ENCODE measurements at places on chromosomes 2 and 18.

GRCh38 chr2:241851325-241852115 lies 7.2 kb downstream of the PDCD1 start:
- DNase-seq, result no peak

GRCh38 chr2:217875556-217876252 lies 127.1 kb downstream of the TNS1 start:
- no peak for DNase-seq

GRCh38 chr2:136378712-136379595 lies 261.0 kb upstream of the CXCR4 start:
- peak; percentile 78 for DNase-seq

- DNase-seq, result peak; percentile 65
Observed at GRCh38 chr2:176096986-176097819, 2.4 kb upstream of the HOXD12 start.

- DNase-seq, result no peak
Observed at GRCh38 chr2:119678021-119678656, 862 bp upstream of the TMEM177 start.

DNA sequence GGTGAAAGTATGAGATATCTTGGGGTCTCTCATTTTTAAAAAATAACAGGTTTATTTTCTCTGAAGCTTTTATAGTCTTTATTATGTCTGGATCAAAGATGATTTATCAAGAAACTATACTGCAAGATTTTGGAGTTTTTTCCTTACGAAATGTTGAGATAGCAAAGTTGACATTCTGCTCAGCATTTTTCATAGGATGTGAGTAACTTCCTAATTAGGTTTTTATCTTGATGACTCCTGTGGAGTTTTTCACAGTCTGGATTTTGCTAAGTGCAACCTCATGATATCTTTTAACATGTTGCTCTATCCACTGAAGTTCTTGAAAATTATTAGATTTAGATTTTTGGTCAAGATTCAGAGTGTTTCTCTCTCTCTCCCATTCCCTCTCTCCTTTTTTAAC lies 17.8 kb downstream of the TCF7L1 start:
- no peak for DNase-seq

GRCh38 chr2:60376252-60376651 lies 177.2 kb downstream of the BCL11A start:
- no peak for DNase-seq

DNA sequence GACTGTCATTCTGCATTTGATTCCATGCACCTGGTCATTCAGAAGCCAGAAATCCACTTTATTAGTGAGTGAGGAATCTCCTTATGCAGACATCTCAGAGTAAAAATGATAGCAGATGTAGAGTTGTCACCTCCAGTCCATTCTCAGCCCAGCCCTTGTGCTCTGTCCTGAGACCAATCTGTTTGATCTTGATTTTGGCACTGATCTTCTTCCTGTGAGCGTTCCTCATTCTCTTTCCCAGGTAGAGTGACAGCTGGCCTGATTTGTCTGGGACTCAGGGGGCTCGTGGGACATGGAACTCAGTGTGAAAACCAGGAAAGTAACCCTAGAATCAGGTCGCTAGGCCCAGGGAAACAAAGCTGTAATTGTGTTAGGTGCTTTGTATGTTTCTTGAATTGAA lies 8.9 kb downstream of the ARHGAP25 start:
- DNase-seq, result no peak

- DNase-seq, result peak; percentile 81
Observed at GRCh38 chr2:216081487-216082116, at the start of the genes PECR and TMEM169. TSS of gene PECR (minus strand) at chr2:216081809. CDS start at chr2:216081741, 68 bp downstream. TSS of gene TMEM169 (plus strand) at chr2:216081919. CDS start at chr2:216095964, 14,045 bp downstream.

DNA sequence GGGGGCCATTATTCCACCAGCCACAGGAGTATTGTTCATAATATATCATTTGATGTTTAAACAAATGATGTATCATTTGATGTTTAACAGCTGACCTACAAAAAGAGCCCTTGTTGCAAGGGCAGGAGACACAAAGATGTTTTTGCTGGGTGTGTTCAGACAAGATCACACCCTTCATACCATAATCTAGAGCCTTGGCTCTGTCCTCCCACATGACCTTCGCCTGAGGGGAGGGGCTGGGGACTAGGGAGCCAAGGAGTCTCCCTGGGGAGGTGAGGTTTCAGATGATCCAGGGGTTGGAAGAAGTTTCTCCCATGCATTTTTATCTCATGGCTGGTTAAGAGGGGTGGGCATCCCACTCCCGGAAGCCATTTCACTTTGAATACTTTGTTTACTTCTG lies 33.5 kb downstream of the CDC42EP3 start:
- DNase-seq, result no peak

DNA sequence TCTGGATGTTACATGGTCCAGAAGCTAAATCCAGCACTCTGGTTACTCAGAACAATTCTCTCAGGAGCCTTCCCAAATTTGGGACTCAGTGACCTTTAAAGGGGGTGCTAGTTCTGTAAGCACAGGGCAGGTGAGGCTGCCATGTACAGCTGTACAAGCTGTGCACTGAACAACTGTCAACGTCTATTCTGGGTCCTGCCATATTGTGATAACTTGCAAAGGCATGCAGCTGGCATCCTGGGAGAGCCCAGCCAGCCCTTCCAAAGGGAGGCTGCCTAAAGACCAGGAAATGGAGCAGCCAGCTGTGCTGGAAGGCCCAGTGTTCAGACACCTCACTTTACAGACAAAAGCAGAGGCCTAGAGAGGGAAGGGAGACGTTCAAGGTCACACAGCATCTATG lies 204.8 kb downstream of the KLHL29 start:
- DNase-seq, result no peak

DNA sequence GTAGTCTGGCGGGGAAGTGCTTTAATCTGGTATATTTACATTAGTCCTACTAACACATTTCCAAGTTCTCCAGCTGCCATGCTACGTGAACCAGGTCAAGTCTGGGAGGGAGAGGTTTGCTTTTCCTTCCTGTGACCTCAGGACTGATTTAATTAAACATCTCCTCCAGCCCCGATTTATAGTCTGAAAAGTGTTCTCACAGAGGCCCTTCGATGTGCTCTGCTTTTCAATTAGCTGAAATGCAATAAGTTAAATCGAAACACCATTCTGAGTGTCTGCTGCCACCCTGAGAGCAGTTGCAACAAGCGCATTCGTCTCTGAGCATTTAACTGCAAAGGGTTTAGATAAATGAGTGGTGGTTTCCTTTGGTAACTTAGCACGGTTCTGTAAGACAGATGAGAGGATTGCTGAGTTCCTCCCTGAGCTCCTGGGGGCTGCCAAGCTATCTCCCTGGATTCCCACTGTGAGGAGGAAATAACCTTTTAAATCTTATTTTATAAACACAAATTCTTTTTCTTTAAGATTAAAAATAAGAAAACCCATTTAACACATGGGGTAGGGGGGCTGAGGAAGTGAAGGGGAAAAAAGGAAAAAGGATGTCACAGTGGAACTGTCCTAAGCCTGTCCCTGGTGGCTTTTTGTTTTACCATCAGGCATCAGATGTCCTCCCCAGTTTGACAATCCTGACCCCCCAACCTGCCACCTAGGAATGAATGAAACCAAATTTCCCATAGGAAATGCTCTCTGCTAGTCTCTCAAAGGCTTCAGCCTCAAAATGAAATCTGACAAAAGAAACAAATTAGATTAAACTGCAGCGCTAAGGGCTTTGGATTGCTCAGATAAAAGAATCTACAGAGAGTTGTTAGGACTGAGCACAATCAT lies 56.5 kb upstream of the CREB1 start:
- DNase-seq, result no peak

- peak; percentile 51 for DNase-seq
Observed at GRCh38 chr2:10654069-10654468, 35.7 kb downstream of the NOL10 start.

- no peak for DNase-seq
Observed at GRCh38 chr2:179275253-179276012, 10.8 kb upstream of the SESTD1 start.

GRCh38 chr2:162768656-162769055 lies 69.9 kb downstream of the KCNH7 start:
- DNase-seq, result no peak

DNA sequence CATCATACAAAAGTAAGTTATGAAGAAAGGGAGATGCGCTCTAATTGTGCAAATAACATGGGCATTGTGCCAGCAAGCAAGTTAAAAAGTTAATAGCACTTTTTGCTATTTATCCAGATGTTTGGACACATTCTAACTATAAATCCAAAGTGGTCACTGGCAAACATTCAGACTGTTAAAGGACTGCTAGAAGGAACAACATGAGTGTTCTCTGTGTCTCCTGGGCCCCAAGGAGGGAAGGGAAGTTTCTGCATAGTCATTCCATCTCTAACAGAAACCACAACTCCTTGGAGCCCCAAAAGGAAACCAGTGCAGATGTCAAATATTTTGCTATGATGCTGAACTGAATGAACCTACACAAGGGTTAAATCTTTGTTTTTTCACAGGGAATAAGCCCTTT lies 213.3 kb upstream of the HNRNPA3 start:
- peak; percentile 8 for DNase-seq

GRCh38 chr18:24267878-24268277 lies 129.0 kb downstream of the CABYR start:
- DNase-seq, result no peak

DNA sequence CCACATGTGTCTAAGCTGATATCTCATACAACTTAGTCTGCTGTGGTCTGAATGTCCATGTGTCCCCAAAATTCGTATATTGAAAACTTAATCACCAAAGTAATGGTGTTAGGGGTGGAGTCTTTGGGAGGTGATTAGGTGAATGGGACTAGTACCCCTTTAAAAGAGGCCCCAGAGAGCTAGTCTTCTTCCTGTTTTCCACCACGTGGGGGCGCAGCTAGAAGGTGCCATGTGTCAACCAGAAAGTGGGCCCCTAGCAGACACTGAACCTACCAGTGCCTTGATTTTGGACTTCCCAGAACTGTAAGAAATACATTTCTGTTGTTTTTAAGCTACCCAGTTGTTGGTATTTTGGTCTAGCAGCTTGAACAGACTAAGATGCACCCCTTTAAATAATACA lies 86.6 kb downstream of the ASB1 start:
- peak; percentile 59 for DNase-seq

DNA sequence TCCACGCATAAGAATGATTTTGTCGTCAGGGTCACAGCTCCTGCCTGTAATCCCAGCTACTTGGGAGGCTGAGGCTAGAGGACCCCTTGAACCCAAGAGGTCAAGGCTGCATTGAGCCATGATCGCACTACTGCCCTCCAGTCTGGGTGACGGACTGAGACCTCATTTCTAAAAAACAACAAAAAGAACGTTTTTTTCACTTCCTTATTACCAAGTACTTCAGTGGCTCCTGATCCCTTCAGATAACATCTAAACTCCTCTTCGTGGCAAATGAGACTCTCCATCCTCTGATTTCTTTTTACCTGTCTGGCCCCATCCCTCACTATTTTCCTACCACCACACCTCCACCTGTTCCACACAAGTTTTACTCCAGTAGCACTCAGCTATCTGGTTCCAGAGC lies 105.4 kb upstream of the TLK1 start:
- DNase-seq, result no peak

GRCh38 chr18:69208545-69208944 lies 192.1 kb upstream of the DOK6 start:
- no peak for DNase-seq

- no peak for DNase-seq
Observed at GRCh38 chr18:11108947-11109346, 40.4 kb downstream of the PIEZO2 start.

DNA sequence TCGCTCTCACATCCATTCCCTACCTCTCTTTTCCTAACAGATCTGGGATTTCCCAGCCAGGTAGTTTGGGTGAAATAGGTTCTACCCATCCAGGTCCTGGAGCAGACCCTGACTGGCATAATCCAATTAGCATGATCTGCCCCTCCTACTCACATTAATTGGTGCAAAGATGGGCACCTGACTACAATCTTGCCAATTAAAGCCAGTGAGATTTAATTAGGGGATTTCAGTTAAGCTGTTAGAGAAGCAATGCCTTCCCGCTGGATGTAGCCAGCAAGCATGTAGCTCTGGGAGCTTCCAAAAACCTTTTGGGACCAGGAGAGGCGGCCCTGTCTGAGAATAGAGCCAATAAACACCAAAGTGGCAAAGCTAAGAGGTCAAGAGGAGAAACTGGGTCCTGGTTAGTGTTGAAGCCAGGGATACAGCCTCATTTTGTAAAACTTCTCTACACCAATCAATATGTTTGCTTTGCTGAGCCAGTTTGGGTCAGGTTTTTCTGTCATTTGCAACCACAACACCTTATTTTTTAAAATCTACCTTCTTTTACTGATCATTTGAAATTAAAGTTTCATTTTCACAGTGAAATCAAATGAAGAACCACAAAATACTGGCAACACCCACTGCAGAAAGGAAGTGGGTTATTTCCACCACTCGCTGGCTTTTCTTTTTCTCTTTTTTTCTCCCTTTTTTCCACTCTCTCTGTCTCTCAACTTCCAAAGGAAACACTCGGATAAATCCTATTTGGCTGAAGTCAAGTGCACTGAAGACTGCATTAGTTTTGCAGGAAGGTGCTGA lies 3.2 kb upstream of the TTC39C start:
- DNase-seq, result no peak

DNA sequence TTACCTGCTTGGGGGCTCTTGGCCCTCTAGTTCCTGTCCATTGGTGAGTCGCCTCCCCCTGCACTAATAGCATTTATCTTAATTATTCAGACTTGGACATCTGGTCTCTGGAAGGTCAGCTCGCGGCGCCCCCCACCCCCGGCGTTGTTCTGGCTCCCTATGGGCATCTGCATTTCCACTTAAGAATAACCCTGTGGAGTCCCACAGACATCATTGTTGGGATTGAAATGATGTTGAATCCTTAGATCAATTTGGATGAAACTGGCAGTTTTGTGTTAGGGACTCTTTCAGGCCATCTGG lies 313.8 kb upstream of the HS6ST1 start:
- DNase-seq, result no peak

DNA sequence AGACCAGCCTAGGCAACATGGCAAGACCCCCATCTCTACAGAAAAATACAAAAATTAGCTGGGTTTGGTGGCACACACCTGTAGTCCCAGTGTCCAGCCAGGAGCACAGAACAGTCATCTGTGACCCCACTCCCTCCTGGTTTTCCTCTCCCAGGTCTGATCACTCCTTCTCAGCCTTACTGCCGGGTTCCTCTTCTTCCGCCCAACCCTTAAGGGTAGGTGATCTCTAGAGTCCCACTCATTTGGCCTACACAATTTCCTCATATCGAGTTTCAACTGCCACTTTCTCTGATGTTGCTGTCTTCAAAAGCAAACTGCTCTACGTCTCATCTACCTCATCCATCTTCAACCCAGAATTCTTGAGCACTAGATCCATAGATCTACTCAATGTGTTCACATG lies 13.4 kb upstream of the MAT2A start:
- no peak for DNase-seq

DNA sequence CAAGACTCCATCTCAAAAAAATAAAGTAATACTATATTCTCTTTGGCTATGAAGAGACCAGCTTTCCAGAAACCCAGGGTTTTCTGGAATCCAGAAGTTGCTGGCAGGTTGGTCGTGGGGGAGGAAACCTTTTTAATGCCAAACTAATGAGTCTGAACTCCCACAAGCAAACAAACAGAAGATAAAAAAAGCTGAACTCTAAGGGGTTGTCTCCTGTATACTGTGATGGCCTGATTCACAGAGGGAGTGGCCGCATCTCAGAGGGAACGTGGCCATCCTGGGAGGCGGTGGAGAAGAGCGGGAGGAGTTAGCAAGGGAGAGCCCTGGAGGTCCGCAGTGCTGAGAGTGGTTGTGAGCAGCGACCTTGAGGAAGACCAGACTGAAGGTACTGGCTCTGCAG lies 36.1 kb downstream of the LIMS1 start:
- no peak for DNase-seq

- no peak for DNase-seq
Observed at GRCh38 chr2:45259547-45260160, 250.4 kb upstream of the SIX2 start.

- DNase-seq, result no peak
Observed at GRCh38 chr18:40485318-40485717, 1469.7 kb upstream of the PIK3C3 start.

Data from stimulated activated naive CD8-positive, alpha-beta T cell treated with anti-CD3 and anti-CD28 coated beads, Interleukin-15, Interleukin-2, amounts not matched to agents 100 U/mL and 50 U/mL, for 24 hours (primary cell).